ENCODE measurements at places on chromosomes 12 and 14.

- no peak for DNase-seq
These were observed 136.3 kb upstream of the PZP start for GRCh38 chr12:9344541-9344940.

GRCh38 chr14:23062002-23062401 is 4.7 kb upstream of the CDH24 start:
- DNase-seq, result no peak

DNA sequence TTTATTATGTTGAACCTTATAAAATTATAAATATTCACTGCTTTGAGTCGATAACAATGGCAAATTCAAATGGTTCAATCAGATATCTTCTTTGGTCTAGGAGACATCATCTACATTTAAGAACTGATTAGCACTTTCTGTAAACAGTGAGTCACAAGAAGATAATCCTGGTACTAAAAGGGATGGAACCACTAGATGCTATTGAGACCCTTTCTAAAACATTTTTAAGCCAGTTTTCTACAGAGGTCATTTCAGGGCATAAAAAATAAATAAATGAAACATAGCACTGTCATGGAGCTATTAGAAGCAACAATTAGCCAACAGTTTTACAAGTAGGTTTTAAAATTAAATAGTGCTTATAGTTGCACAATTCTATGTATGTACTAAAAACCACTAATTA is 212.2 kb downstream of the DUSP6 start:
- DNase-seq, result no peak

DNA sequence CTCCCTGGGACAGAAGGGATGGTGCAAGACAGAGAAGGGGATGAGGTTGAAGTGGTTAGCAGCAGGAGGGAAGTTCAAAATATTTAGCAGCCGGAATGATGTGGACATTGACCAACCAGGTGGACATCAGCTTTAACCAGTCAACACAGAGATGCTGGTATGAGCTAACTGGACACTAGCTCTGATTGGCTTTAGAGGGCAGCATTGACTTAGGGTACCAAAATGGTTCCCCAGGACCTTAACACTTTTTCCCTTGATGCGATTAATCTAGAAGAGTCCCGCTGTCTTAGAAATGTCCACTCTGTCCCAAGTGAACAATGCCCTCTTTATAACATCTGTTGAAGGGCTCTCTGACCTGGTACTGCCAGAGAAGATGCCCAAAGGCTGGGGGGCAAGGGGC is 134.0 kb upstream of the GSC start:
- no peak for DNase-seq

DNA sequence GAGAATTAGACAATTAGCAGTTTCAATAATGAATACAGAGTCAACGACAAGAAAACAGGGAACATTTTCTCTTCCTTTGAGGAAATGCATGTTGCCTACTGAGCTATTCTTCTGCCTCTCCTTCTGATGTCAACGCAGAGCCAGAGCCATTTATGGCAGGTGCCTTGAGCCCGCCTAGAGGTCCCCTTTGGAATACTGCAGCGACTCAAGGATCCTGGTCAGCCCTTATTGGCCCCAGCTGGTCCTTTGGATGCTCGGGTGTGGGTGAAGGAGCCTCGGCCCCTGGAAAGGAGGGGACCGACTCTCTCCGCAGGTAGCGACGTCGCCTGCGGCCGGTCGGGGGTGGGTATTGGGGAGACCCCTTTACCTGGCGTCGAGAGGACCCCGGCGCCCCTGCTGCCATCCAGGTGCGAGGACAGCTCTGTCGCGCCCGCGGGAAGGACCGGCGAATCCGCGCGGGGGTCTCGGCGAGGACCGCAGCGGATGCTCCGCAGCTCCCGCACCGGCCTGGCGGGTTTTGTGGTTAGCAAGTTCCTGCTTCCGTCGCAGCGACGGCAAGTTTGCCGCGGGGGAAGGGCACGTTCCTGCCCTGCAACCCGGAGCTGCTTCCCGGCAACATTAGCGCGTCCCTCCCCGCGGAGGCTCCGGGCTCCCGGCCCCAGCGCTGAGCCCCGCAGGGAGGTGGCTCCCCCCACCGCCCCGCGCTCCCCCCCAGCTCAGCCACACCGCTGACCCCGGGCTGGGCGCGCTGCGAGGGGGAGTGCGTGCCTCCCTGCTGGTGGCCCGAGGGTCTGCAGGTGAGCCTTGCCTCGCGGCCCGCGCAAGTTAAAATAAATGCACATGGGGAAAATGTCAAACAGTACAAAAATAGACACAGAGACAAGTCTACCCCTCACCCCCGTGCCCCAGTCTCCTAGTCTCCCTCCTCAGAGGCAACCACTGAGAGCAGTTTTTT is at the start of gene MANSC1:
MANSC1 (minus strand) TSS at position 532 of the 955 bp plus-strand sequence. CDS start 6,928 bp downstream, outside the sequence.
- DNase-seq, result peak; percentile 65

All from CD4-positive, alpha-beta T cell treated with Interferon alpha-2 for 1 hour (primary cell).